ENCODE measurements at places on chromosomes 3 and 15. TPM values are rescaled to one million over a fixed set of nuclear protein-coding genes. Genes with fewer than 3 reads are reported as not detected.
A peak's percentile ranks its signal among the peaks of the same experiment; 100 is the strongest.

DNA sequence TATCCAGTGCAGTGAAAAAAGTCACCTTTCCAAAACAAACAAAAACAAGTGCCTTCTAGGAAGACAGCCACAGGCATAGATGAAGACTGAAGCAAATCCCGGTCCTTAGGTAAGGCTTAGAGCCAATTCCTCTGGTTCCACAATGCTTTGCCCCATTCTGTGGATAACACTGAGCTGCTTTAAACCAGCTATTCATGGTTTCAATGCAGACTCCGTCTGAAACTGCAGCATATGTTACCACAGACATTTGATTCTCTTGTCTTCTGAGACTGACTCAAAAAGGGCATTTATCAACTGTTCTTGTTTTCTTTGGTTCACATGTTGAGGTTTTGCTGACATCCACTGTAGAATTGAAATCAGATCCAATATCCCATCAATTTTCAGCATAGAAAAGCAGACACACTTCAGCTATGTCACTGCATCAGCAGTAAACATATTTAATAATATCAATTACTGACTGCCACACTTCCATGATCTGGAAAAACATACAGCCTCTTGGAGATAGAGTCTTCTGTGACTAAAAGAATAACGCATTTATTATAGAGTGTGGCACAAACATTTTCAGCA lies 659.3 kb downstream of the ROBO2 start:
- no peak overlapping the region for H3K4me3 ChIP-seq
- DNase-seq: no peak
- H3K36me3 ChIP-seq: no peaks in the 10 kb centered on the region

DNA sequence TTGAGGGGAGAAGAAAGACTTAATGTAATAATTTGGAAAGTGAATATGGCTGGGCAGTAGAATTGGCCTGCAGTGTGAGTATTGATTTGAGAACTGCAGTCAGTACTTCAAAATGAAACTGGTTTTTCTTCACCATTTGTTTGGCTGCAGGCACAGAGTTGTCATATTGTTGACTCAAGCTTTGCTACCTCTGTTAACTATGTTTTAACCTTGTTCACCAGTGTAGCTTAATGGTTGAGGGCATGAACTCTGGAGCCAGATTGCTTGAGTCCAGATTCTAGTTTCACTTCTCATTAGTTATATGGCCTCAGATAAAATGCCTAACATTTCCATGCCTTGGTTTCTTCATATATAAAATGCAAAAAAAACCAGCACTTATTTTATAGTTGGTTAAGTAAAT lies 64.1 kb downstream of the CFAP44 start:
- no peak for DNase-seq
- no peak overlapping the region for H3K4me3 ChIP-seq
- no peaks in the 10 kb centered on the region for H3K27me3 ChIP-seq
- H3K4me1 ChIP-seq: peaks cover 9% of the 10 kb centered on the region
- H3K27ac ChIP-seq: no peak overlapping the region

DNA sequence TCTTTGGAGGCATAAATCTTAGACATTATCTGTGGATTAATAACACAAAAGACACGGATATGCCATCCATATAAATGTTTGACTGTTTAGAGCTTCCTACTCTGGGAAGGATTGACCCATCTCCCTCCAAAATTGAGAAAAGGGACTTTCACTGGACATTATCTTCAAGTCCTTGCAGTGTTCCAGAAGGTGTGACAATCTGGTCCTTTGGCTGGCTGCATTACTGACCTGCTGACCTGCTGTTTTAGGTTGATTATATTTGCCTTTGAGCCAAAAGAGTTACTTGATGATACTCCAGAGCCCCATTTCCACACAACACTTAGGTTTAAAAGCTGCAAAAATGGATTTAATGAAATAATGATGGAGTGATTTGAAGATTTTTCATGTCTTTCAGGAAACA lies 504.6 kb downstream of the LPP start:
- H3K4me3 ChIP-seq: no peak overlapping the region
- no peaks in the 10 kb centered on the region for H3K36me3 ChIP-seq
- H3K4me1 ChIP-seq: peaks cover 55% of the 10 kb centered on the region
- DNase-seq: no peak

DNA sequence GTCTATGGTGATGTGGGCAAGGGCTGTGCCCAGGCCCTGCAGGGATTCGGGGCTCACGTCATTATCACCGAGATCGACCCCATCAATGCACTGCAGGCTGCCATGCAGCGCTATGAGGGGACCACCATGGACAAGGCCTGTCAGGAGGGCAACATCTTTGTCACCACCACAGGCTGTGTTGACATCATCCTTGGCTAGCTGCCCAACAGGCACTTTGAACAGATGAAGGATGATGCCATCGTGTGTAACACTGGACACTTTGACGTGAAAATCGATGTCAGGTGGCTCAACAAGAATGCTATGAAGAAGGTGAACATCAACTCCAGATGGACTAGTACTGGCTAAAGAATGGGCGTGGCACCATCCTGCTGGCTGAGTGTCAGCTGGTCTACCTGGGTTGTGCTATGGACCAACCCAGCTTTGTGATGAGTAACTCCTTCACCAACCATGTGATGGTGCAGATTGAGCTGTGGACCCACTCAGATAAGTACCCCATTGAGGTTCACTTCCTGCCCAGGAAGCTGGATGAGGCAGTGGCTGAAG lies 6.1 kb upstream of the USP8 start:
- H3K27ac ChIP-seq: no peak overlapping the region
- H3K4me1 ChIP-seq: no peaks in the 10 kb centered on the region
- no peaks in the 10 kb centered on the region for H3K36me3 ChIP-seq
- no peaks in the 10 kb centered on the region for H3K27me3 ChIP-seq

- H3K27ac ChIP-seq: no peak overlapping the region
- no peak overlapping the region for H3K4me3 ChIP-seq
- H3K36me3 ChIP-seq: no peaks in the 10 kb centered on the region
- DNase-seq: no peak
- H3K4me1 ChIP-seq: no peaks in the 10 kb centered on the region
- H3K27me3 ChIP-seq: no peaks in the 10 kb centered on the region
These were observed 6.9 kb upstream of the CFAP20DC start for GRCh38 chr3:59056706-59057105.

DNA sequence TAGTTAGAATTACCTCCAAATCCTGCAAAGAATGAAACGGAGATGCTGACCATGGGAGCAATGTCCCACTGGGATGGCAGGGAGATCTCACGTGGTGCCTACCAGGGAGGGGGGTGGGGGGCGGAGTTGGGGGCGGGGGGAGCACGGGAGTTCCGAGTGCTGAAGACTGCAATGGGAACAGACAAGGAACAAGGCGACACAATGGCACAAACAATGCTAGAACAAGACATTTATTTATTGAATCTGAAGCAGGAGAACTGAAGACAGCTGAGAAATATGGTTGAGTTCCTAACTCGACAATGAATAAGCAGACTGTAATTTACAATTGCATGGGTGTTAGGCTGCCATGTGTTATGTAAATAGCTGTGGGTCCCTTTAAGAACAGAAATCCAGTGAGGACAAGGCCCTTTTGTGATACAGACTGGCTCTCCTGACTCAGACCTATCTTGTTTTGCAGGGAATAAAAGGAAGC lies 91.2 kb downstream of the AQP9 start:
- no peak overlapping the region for H3K4me3 ChIP-seq
- no peak for DNase-seq
- H3K27ac ChIP-seq: no peak overlapping the region
- H3K4me1 ChIP-seq: peaks cover 7% of the 10 kb centered on the region

- H3K4me1 ChIP-seq: peaks cover 4% of the 10 kb centered on the region
- no peak for DNase-seq
- no peak overlapping the region for H3K4me3 ChIP-seq
These were observed 7.2 kb downstream of the RCN2 start for GRCh38 chr15:76938752-76939151.

- H3K36me3 ChIP-seq: no peaks in the 10 kb centered on the region
- no peaks in the 10 kb centered on the region for H3K27me3 ChIP-seq
- peak overlapping the region; percentile 89 for H3K27ac ChIP-seq
- DNase-seq: peak; percentile 83
These were observed 731 bp downstream of the FYTTD1 start for GRCh38 chr3:197750396-197750831.

- no peak overlapping the region for H3K4me3 ChIP-seq
- no peak overlapping the region for H3K27ac ChIP-seq
- DNase-seq: peak; percentile 62
- no peaks in the 10 kb centered on the region for H3K36me3 ChIP-seq
- H3K4me1 ChIP-seq: no peaks in the 10 kb centered on the region
These were observed 11.5 kb upstream of the TIMP4 start for GRCh38 chr3:12170207-12170606.

The SHF gene
- 13.2 TPM for total RNA-seq

The OXTR gene
- total RNA-seq: 0.55 TPM

The ANKRD63 gene
- total RNA-seq: not detected

The MYLK gene
- 2,024 TPM for total RNA-seq

All from sigmoid colon (tissue), 7 donors.